ENCODE measurements at places on chromosomes 3 and 15. TPM values are rescaled to one million over a fixed set of nuclear protein-coding genes. Genes with fewer than 3 reads are reported as not detected.
A peak's percentile ranks its signal among the peaks of the same experiment; 100 is the strongest.

Gene EPHB1
- 2.4 TPM for total RNA-seq

Gene MRPL46
- 20.3 TPM for total RNA-seq

- no peak for DNase-seq
These were observed 285.0 kb upstream of the LYSMD4 start for GRCh38 chr15:100018191-100018590.

DNA sequence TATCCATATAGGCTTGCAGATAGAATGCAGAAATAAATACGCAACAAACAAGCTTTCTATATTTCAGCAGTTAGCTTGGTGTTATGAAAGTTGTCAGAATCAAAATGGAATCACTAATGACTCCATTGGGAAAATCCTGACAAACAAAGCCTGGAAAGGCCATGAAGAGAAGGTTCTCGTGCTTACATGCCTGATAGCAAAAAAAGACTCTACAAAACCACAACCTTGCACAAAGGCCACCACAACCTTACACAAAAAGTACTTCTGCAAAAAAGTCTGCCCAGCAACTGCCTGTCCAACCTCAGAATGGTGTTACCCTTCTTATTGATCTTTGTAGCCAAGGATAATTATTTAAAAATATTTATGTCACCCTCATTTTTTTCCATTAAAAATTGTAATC is 14.4 kb upstream of the PLSCR1 start:
- DNase-seq: no peak

DNA sequence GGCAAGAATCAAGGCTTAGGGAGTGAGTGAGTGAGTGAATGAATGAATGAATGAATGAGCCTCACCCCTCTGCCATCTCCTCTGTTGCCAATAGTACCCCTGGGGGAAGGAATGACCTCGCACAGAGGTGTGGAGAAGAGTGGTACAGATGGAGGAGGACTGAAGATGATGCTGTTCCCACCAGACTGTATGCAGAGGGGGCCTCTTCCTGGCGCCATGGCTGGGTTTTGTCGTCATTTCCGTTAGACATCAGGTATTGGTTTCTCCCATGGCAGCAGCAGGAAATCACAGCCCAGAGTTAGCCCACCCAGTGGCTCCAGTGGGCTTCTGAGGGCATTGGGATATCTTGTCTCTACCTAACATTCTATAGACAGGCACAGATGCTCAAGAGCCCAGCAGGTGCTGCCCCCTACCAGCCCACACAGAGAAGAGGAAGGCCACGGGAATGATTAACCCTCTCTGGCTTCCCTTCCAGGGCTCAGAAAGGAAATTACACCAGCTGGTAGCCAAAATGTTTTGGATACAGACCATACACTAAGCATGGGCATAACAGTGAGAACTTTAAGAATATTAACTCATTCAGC is 109.8 kb upstream of the SLC6A11 start:
- DNase-seq: peak; percentile 10

- peak; percentile 85 for DNase-seq
These were observed 82.2 kb upstream of the SLC25A26 start for GRCh38 chr3:66138336-66139313.

Gene VIPR1
- total RNA-seq: 0.23 TPM

DNA sequence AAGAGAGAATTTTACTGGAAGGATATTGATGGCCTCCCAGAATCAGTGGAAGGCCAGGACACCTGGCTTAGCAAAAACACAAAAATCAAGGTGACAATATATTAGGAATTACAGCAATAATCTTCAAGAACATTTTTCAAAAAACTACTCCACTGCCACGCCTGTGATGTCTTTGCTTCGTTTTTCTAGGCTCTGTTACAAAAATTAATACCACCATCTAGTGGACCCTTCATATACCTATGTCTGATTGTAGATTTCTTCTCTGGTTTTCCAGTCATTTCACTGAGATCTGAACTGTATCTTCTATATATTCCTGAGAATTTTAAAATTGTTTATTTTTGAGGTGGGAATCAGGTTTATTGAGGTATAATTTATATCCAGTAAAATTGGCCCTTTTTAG is 5.6 kb upstream of the SLC33A1 start:
- peak; percentile 43 for DNase-seq

Gene LCTL
- not detected for total RNA-seq

GRCh38 chr15:75720297-75720696 is 7.6 kb upstream of the CSPG4 start:
- no peak for DNase-seq

GRCh38 chr15:86657305-86657704 is 577.6 kb downstream of the AGBL1 start:
- DNase-seq: no peak

GRCh38 chr3:105785803-105786202 is 83.0 kb downstream of the CBLB start:
- no peak for DNase-seq

Gene ZPLD1
- 0.05 TPM for total RNA-seq

GRCh38 chr3:107260207-107260606 is 117.0 kb upstream of the CCDC54 start:
- no peak for DNase-seq

Gene TMEM266
- not detected for total RNA-seq

- no peak for DNase-seq
These were observed 56.7 kb upstream of the CNTN4 start for GRCh38 chr3:2041931-2042330.
